NCI-H2171 (cell line): ENCODE measurements at places on chromosomes 5 and 9.

DNA sequence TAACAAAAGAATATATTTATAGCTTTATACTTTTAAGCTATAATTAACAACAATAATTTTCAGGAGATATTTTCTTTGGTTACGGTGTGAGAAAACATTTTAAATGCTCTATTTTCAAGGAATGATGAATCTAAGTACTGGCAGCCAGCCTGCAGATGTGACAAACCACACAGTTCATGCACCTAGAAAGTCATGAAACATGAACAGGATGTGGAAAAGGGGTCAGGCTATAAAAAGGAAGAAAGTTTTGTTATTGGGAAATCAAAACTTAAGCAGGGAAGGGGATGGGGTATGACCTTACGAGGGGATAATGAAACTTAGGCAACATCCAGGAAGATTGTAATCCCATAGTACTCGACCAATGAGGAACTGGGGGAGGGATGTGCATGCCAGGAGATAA is 508.7 kb upstream of the GRAMD2B start:
- no peak for DNase-seq

DNA sequence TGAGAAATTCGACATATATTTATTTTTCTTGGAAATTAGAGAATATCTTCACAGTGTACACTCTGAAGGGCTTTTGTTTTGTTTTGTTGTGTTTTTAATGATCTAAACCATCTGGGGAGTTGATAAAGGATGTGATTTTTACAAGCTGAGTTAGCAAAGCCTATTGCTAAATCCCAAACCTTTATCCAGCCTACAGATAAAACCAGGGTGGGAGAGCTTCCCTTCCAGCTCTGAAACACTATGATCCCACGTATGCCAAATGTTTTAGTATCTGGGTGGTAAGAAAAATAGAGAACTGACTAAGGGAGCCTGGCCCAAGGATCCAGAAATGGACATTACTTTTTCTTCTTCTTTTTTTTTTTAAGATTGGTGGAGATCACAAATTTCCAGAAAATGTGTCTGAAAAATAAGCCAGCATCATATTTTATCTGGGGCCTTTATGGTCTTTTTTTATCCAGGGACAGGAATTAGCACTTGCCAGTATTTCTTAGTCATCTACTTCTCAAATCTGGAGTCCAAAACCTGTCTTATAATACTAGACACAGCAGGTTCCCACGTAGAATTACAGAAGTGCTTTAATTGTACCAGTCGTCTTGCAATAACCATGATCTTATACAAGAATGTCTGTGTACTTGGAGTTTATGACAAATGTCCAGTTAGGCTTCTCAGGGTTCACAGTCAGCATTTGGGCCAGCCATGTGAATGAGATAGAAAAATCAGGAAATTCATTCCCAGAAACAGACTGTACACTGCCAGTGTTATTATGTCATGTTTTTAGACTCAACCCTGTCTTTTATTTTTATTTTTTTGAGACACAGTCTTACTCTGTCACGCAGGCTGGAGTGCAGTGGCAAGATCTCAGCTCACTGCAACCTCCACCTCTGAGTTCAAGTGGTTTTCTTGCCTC is 290.8 kb upstream of the MPDZ start:
- no peak for DNase-seq

DNA sequence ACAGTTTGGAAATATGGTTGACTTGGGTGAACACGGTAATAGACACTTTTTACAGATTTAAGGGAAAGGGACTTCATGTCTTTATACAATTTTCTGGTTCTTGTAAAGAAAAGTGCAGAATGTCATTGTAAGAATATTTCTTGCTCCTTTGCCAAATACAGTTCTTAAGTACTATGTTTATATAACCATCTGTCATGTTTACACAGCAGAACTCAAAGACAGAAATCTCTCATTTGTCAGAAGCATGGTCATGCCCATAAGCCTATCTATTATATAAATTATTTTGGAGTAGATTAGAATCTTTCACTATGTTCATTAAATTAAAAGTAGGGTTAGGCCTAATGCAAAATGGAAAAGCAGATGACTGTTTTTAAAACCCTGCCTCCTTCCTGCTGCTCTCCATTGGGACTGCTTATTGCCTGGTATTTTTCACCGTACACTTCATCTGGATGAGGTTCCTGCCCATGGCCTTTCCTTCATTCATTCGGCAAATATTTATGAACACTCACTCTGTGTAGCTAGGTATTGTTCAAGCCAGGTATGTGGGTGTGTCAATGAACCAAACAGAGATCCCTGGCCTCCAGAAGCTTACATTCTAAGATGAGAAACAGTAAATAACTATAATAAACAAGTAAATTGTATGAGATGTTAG is 558.1 kb downstream of the NR2F1-AS1 start:
- no peak for DNase-seq

DNA sequence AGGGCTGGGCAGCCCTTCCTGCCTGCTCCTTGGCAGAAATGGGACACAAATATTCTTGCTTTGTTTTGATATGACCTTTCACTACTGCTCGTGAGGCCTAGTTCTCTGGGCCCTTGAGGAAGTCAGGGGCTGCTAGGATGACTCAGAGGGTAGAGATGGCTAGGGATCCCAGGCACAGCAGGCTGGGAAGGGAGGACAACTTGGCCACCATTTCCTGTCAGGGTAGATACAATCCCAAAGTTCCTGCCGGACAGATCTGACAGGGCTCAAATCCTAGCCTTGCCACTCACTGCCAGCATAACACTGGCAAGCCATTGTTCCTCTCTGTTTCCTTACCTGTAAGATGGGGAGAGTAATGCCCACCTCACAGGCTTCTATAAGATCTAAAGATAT is 31.7 kb upstream of the MEIKIN start:
- no peak for DNase-seq
